ENCODE measurements at places on chromosomes 3 and 15.

- no peak for DNase-seq
Observed at GRCh38 chr3:179512378-179512777, 50.3 kb upstream of the ACTL6A start.

GRCh38 chr15:90459368-90459767, 70.4 kb upstream of the CRTC3 start:
- no peak for DNase-seq

- DNase-seq = no peak
Observed at GRCh38 chr15:25947323-25948314, 84.5 kb upstream of the ATP10A start.

- no peak for DNase-seq
Observed at GRCh38 chr3:127478922-127479321, 111.6 kb downstream of the TPRA1 start.

- DNase-seq = no peak
Observed at GRCh38 chr15:79682851-79683288, 213.9 kb downstream of the MTHFS start.

GRCh38 chr3:127525373-127525772, 65.2 kb downstream of the TPRA1 start:
- no peak for DNase-seq

- no peak for DNase-seq
Observed at GRCh38 chr3:103218793-103219192, 784.0 kb downstream of the ZPLD1 start.

GRCh38 chr3:192413461-192413860, 313.9 kb downstream of the FGF12 start:
- DNase-seq = no peak

GRCh38 chr15:77097248-77097721, 26.4 kb upstream of the TSPAN3 start:
- no peak for DNase-seq

DNA sequence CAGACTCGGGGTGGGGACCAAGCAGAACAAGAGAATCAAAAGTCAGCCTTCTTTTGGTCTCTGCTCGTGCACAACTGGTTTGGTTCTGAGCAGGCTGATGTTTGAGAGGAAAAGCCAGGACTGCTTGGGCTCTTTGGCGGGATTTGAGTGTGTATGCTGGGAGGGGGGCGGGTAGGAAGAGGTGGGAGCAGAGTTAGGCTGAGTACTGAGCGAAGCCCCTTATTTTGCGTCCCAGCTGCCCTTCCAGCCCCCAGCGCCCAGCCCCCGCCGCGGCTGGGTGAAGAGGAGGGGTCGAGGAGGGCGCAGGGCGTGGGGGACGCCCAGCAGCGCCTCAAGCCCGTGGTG, 153.5 kb upstream of the GOLIM4 start:
- no peak for DNase-seq

GRCh38 chr3:40715551-40715950, 190.8 kb downstream of the ZNF621 start:
- DNase-seq = no peak

GRCh38 chr3:184619369-184619768, 57.8 kb downstream of the EPHB3 start:
- no peak for DNase-seq

- no peak for DNase-seq
Observed at GRCh38 chr3:197378985-197379718, 80.7 kb upstream of the DLG1 start.
